Stimulated activated CD8-positive, alpha-beta memory T cell treated with anti-CD3 and anti-CD28 coated beads, Interleukin-4, amount 100 ng/mL, for 4 hours (primary cell): ENCODE measurements at places on chromosomes 2 and 18.

DNA sequence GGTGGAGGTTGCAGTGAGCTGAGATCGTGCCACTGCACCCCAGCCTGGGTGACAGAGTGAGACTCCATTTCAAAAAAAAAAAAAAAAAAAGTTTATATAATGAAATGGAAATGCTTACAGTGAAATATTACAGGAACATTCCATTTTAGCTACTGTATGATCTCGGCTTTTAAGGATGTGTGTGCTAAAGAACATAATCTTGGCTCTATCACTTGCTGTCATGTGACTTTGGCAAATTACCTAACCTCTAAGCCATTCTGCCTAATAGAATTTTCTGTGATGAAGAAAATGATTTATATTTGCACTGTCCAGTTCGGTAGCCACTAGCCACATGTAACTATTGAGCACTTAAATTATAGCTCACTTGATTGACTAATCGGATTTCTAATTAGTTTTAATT, 36.3 kb downstream of the SMAD4 start:
- DNase-seq: no peak

DNA sequence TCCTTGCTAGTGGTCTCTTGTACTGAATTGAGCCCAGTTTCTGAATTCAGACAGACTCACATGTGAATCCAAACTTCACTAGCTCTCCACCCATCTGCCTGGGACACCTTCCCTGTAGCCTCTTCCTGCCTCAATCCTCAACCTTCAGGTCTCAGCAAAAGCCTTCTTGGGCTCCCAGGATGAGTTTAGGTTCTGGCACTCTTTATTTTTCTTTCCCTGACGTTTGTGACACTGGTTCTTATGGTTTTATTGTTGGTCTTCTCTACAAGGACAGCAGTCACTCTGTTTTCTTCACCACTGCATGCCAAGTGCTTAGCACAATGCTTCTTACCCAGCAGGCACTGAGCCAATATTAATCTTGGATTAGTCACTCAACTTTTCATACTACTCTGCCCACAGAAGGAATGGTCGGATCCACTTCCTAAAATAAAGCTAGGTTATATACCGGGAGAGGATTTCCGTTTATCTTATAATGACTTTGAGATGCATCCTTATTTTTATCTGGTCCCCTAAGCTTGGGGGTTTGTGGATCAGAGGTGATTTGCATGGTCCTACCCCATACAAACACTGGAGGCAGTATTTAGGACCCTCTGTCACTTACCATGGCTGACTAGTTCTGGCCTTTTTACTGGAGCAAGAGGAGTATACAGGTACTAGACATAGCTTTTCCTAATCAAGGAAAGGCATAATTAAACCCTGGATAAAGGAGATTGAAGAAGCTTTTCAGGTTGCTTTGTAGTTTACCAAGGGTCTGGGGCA, 186.3 kb downstream of the MYCN start:
- DNase-seq: no peak

DNA sequence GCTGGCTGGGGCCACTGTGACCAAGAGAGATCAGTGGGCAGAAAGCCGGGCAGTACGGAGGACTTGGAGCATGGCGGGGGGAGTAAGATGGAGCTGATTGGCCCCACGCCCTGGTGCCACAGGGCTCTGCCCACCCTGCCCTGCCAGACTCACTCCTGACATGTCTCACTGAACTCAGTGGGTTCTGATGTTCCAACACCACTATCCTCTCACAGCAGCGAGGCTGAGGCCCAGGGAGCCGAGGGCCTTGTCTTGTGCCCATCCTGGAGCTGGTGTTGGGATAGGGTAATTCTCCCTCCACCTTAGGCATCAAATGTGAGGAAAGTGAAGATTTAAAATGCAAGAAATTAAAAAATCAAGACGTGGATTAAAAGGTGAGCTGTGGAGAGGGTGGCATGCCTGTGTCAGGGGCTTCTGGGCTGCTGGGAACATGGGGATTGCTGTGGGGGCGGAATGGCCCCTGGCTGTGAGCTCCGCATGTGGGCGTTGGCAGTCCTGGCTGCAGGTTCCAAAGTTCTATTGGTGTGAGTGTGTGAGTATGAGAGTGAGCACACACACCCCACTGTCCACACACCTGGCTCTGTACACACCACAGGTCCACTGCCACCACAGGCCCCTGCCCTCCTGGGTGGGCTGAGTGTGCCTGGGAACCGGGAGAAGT, 283.5 kb upstream of the HS6ST1 start:
- no peak for DNase-seq

GRCh38 chr2:19312949-19313348, 45.5 kb downstream of the OSR1 start:
- no peak for DNase-seq

- no peak for DNase-seq
Observed at GRCh38 chr2:134410006-134410405, 156.1 kb downstream of the MGAT5 start.

DNA sequence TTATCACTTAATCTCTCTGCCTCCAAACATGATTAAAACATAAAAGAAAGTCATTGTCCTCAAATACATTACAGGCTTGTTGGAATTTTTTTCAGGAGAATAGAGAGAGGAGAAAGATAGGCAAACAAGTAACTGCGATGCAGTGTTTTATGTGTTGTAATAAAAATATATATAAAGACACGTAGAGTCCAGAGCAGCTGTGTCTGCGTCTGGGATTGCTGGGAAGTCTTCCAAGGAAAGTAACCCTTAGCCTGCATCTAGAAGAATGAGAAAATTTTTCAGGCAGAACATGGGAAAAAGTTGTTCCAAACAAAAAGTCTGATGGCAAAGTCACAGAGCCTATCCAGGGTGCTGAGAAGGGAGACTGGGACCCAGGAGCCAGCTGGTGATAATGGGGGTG, 91.8 kb upstream of the ST6GAL2 start:
- DNase-seq: no peak
